ENCODE measurements at places on chromosomes 16 and 17. TPM values are rescaled to one million over a fixed set of nuclear protein-coding genes. Genes with fewer than 3 reads are reported as not detected.

GRCh38 chr16:74607310-74607961 is 522 bp upstream of the GLG1 start:
- no peak for DNase-seq

- DNase-seq = no peak
Measured at GRCh38 chr16:89581045-89581695, 5.6 kb downstream of the CPNE7 start.

The C17orf113 gene
- total RNA-seq = 12.9 TPM

DNA sequence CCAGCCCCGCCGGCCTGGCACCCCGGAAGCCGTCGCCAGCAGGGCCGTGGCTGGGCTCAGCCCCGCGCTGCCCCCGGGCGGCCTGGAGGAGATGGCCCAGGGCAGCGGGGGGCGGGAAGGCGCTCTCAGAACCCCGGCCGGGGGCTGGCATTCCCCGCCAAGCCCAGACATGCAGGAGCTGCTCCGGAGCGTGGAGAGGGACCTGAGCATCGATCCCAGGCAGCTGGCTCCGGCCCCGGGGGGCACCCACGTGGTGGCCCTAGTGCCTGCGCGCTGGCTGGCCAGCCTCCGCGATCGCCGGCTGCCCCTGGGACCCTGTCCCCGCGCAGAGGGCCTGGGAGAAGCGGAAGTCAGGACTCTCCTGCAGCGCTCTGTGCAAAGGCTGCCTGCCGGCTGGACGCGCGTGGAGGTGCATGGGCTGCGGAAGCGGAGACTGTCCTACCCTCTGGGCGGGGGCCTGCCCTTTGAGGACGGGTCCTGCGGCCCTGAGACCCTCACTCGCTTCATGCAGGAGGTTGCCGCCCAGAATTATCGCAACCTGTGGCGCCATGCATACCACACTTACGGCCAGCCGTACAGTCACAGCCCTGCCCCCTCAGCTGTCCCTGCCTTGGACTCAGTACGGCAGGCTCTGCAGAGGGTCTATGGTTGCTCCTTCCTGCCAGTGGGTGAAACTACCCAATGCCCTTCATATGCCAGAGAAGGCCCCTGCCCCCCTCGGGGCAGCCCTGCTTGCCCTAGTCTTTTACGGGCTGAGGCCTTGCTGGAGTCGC is 551 bp downstream of the WDR81 start:
- no peak for DNase-seq

The PTRH2 gene
- 10.0 TPM for total RNA-seq

The SRL gene
- under 0.01 TPM for total RNA-seq
